Hindlimb muscle (tissue), 1 donor: ENCODE measurements at places on chromosomes 6 and 20.

GRCh38 chr20:58097429-58097828 is 131.0 kb downstream of the ANKRD60 start:
- DNase-seq = no peak

- DNase-seq = peak; percentile 9
Observed at GRCh38 chr6:19691465-19692167, 145.6 kb upstream of the ID4 start.

GRCh38 chr6:26205625-26206574 is 118.7 kb downstream of the HFE start:
- peak; percentile 66 for DNase-seq

GRCh38 chr6:6843057-6843627 is 254.6 kb downstream of the LY86 start:
- DNase-seq = no peak

- no peak for DNase-seq
Observed at GRCh38 chr6:8234321-8234720, 132.0 kb upstream of the EEF1E1 start.

GRCh38 chr20:38125157-38126056 is 39.7 kb downstream of the TGM2 start:
- DNase-seq = no peak

DNA sequence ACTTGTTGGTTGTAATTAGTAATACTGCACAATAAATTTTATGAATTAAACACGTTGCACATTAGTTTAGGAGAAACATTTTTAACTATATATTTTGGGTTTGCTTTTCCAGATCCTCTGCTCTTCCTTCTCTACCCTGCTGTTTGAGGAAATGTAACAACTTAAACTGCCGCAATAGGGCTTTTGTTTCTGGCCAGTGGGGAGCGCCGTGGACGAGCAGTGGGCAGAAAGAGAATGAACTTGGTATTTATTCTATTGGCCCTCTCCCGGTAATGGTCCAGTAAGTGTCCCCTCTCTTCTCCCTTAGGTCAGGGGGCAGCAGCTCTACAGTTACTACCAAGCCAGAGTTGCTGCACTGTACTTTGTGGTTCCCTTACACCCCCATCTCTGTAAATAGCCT is 35.2 kb upstream of the EPHA7 start:
- DNase-seq = no peak

DNA sequence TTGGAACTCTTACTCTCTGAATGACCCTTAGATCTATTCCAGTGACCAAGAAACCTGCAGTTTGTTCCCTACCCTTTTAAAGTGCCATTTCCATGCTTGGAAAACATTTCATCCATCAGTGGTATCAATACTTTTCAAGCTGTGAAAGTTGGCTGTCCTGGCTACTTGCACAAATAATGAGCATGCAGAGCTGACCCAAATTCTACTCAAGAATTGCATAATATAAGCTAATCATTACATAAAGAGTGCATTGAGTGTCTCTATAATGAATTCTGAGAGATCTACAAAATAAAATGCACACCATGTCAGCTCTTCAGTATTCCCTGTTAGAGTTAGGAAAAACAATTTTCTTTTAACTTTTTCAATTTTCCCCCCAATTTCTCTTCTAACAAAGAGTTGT is 181.3 kb upstream of the HS3ST5 start:
- no peak for DNase-seq

- DNase-seq = peak; percentile 74
Observed at GRCh38 chr6:107704347-107705013, 119.6 kb downstream of the SCML4 start.

DNA sequence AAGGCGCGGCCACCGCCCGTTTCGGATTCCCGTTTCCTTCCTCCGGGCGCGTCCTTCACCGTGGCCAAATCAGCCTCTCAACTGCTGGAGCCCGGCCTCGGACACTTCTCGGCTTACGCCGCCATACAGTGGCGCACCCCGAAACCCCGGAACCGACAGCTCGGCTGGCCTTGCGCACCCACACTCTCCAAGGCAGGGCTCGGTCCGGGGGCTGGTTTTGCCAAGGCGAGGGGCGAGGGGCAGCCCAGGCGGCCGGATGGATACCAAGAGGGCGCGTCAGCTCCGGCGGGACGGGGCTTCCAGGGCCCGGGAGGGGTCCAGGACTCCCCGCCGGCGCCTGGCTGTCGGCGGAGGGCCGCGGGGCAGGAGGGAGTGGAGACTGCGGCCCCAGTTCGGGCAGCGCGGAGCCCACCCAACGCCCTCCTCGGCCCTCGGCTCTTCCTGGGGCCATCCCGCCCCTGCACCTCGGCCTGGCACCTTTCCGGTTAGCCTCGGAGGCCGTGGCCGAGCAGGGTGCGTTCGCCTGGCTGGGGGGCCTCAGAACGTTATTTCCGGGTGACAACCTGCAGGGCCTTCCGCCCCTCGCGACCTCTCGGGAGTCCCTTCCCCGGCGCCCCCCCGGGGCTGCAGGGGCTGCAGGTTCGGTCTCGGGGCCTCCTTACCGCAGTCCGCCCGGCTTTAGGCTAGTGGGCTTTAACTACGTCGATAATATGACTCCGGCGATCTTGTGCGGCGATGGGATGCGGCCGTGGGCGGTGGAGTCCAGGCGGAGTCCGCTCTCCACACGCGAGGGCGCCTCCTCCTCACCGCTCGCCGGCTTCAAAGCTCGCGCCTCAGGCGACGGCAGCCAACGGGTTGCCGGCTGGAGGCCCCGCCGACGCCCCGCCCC is 697 bp upstream of the CEP43 start:
- DNase-seq = peak; percentile 12

- peak; percentile 33 for DNase-seq
Observed at GRCh38 chr6:15389765-15390723, 144.2 kb downstream of the JARID2 start.

GRCh38 chr6:7484666-7485065 is 56.8 kb upstream of the DSP start:
- DNase-seq = no peak

DNA sequence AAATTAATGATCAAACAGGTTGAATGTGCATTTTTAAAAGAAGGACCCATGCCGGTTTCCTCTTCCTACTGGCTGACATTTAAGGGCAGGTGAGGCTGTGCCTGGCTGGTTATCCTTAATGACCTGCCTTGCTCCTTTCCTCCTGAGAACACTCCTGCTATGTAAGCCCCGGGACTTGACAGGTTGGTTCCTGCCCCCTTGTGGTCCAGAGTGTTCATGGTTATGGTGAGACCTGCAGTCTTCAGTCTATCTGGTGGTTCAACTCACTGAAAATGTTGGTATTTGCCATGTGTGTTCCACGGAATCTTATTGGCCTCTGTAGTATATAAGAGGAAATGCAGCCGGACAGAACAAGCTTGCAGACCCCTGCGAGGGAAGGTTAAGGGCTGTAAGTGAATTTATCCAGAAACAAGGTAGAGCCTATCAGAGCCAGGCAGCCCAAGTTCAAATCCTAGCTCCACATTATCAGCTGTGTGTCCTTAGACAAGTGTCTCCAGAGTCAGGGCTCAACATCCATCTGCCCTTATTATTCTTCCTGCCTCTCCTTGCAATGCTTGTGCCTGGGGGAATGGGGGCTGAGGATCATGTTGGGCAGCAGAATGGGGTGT is 5.2 kb upstream of the BPIFA3 start:
- DNase-seq = no peak

GRCh38 chr6:108801366-108801765 is 46.9 kb upstream of the ARMC2 start:
- no peak for DNase-seq

- DNase-seq = no peak
Observed at GRCh38 chr6:38498805-38499445, 140.8 kb downstream of the BTBD9 start.

- no peak for DNase-seq
Observed at GRCh38 chr6:107423474-107423990, 35.8 kb downstream of the PDSS2 start.

- no peak for DNase-seq
Observed at GRCh38 chr20:8079976-8080375, 52.1 kb upstream of the PLCB1 start.

DNA sequence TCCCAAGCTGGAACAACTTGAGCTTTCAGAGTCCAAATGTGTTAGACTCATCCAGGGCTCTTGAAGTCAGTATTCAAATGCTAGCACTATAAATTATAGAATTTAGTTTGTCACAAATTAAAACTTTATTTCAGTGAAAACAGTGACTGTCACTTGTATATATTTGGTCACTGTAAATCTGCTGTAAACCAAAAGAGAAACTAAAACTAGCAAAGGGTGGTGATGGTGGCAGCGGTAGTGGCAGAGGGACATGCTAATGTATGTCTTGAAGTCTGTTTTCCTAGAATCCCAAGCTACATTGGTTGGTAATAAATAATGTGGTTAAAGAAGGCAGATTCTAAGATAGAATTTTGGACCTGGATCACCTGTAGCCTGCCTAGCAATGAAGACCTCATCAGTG is 140.4 kb upstream of the CENPW start:
- no peak for DNase-seq

DNA sequence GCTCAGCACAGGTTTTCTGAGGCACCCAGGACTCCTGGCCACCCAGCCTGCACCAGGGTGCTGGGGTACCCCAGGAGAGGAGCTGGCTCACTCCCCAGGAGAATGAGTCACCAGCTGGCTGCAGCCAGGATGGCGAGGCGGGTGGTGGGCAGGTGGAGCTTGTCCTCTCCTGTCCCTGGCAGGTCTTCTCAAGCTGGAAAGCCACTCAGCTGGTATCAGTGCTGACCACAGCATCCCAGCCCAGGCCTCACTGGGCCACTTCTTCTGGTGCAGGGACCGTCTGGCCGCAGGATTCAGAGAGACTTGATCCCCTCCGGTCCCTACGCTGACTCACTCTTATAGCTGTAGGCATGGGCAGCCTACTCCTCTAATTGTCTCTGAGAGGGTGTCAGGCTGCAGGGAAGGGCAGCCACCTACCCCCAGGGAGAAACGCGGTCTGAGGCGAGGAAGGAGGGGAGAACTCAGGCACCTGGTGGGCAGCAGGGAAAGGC is 22.2 kb downstream of the TFEB start:
- no peak for DNase-seq

DNA sequence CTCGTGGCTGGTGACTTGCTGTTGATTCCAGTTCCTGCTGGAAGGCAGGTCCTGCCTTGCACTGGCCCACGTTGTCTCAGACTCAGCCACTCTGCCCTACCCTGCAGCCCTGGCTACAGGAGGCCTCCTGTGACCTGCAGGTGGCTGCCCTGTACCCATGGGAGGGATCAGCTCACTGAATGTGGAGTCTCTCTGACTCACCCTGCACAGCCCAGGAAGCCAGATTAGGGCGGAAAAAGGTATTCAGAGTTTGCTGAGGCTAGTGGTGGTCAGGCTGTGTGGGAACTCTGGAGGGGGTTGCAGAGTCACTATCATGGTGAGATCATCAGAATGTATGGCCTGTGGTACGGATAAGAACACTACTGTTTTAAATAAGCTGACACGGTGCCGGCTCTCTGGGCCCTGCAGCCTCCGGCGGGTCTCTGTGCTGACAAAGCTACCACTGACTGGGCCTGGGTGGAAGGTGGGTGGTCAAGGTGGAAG is 24.7 kb upstream of the PYGB start:
- DNase-seq = no peak

- no peak for DNase-seq
Observed at GRCh38 chr6:33901822-33902456, 98.1 kb upstream of the MLN start.

GRCh38 chr6:68994521-68994920 is 359.4 kb downstream of the ADGRB3 start:
- no peak for DNase-seq

GRCh38 chr20:25541676-25542075 is 43.7 kb downstream of the NINL start:
- DNase-seq = no peak

DNA sequence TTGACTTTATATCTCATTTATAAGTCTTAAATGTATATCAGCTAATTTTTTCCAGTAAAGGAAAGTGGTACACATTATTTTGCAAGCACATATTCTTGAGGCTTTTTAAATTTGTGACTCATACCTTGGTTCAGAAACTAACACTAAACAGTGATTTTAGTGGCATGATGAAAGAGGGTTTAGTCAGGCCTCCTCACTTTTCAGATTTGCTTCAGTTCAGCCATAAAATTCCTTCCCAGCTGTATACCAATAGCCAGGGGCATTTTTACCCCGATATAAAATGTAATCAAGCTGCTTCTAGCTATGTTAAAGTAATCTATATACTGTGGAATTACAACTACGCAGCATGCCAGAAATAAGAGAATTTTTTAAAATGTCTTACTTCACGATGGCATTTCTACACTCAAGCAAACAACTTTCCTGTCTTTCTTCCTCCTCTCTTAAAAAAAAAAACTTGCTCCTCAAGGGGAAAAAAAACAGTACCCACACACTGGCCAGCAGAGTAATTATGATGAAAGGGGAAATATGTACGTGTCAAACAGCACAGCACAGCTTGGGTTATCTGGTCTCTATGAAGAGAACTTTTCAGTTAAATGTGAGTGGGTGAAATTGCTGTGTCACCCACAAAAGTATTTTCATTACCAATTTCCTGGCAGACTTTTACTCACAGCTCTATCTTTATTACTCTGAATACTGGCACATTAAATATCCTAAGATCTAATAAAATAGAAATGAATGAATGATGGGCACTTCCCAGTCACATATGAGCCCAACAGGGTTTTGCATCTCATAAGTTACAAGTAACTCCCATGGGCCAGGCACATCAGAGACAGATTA is 244.8 kb upstream of the TENT5A start:
- DNase-seq = no peak

DNA sequence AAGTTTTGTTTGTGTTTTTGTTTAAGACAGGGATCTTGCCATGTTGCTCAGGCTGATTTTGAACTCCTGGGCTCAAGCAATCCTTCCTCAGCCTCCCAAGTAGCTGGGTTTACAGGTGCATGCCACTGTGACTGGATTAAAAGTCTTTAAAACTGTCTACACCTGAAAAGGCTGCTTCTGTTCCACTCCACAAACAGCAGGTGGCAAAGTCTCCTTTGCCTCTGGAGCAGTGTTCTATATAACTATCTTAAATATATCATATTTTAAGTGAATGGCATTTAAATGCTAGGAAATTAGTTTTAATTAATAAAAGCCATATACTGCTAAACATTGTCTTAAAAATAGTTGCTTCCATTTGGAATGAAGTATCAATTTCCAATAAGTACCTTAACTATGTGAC is 89.2 kb upstream of the BCLAF1 start:
- DNase-seq = no peak

DNA sequence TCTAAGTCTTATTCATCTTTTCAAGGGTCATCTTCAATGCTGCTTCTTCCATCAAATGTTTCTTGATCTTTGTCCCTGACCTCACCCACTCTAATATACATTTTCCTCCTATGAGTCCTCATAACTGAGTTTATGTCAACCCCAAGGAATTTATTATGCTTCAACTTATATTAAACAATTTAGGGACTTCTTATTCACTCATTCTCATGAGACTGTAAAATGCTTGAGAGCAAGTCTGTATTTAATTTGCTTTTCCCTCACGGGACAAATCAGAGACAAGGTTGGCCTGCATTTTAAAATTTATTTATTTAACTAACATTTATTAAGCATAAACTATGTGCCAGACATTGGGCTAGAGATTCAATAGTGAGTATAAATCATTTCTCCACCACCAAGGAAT is 312.0 kb upstream of the NT5E start:
- no peak for DNase-seq
